ENCODE measurements at places on chromosomes 12 and 14.

DNA sequence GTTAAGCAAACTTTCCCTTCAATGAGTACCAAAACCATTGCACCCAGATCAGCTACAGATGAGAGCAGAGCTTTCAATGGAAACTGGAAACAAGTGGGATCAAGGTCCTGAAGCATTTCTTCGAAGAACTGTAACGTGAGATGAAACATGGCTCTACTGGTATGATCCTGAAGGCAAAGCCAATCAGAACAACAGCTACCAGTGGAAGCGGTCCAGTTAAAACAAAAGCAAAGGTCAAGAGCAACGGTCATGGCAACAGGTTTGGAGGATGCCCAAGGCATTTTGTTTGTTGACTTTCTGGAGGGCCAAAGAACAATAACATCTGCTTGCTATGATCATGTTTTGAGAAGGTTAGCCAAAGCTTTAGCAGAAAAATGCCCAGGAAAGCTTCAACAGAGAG is 137.9 kb upstream of the CPSF6 start:
- no peak for DNase-seq

DNA sequence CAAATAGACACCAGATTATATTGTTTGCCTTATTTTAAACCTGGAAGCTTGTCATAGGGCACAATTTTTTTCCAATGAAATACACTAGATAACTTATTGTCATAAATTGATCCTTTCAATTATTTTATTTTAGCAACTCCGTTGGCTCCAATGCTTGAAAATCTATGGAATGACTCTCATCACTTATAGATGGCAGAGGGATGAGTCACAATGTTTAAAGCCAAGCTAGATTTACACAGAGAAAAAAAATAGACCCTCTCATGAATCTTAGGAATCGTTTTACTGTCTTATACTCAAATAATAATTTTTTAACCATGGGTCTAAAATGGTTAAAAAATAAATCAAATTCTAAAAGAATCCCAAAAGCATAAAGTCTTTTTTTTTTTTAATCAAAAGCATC is 1276.6 kb upstream of the FLRT2 start:
- no peak for DNase-seq

DNA sequence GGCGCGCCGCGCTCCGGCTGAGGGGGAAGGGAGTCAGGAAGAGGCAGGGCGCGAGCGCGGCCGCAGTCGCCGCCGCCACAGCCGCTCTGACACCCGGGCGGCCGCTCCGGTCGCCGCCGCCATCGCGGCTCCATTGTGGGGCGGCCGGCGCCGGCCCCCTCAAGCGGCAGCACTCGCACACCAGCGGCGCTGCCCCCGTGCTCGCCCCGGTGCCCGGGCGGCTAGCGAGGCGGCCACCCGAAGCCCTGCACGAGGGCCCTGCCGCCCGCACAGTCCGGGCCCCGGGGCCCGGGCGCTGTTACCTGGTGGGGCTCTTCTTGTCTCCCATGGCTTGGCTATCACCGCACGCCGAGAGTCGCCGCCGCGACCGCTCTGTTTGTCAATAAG is 202 bp downstream of the YAF2 start:
- no peak for DNase-seq

- no peak for DNase-seq
Measured at GRCh38 chr12:3747976-3748619, 4.8 kb downstream of the CRACR2A start.

GRCh38 chr12:47705566-47706425 is at the start of gene RPAP3:
TSS of gene RPAP3 (minus strand) at chr12:47706030. CDS start at chr12:47702840, 3,190 bp downstream.
- peak; percentile 98 for DNase-seq

- DNase-seq = no peak
Measured at GRCh38 chr12:115129727-115130126, 445.8 kb upstream of the TBX3 start.

DNA sequence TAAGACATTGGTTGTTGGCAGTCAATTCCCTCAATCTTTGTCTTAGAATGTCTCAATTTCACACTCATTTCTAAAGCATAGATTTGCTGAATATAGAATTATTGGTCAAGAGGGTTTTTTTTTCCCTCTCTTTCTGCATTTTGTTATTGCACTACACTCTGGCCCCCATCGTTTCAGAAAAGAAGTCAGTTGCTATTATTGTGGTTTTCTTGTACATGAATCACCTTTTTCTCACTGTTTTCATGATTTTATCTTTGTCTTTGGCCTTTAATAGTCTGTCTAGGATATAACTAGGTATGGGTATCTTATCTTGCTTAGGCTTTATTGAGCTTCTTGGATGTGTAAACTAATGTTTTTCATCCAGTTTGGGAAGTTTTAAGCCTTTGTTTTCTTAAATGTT is 194.3 kb upstream of the DAAM1 start:
- DNase-seq = no peak

- DNase-seq = no peak
Measured at GRCh38 chr12:124861492-124861891, 2.2 kb downstream of the SCARB1 start.

DNA sequence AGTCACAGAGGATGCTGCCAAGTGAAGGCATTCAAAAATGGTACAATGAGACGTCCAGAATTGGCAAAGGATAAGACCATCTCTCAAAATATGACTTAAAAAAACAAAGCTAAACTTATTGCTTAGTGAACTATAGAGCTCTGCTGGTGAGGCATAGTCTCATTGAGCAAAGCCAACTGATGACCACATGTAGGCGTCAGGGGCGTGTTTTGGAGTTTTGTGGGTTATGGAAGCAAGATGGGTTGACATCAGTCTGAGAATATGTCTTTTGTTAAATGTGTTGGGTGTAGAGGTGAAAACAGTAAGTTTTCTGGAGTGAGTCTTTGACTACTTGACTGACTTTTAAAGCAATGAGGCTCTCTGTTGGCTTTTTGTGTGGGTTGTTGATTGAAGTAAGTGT is 47.2 kb downstream of the ATL1 start:
- peak; percentile 31 for DNase-seq

DNA sequence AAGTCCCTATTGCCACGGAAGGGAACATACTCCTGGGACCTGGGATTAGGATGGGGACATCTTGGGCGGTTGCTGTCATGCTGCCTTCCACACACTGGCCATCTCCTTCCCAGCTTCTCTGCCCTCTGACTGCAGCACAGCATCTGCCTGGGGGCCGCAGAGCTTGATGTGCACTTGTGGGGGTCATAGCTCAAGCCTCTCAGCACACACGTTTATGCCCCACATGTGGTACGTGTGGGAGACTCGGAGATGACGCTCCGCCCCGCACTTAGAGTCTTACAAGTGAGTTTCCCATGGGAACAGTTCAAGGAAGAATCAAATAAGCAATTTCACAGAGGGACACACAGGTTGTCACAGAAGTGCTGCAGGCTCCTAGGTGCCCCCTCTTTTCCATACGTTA is 8.6 kb downstream of the ACADS start:
- no peak for DNase-seq

DNA sequence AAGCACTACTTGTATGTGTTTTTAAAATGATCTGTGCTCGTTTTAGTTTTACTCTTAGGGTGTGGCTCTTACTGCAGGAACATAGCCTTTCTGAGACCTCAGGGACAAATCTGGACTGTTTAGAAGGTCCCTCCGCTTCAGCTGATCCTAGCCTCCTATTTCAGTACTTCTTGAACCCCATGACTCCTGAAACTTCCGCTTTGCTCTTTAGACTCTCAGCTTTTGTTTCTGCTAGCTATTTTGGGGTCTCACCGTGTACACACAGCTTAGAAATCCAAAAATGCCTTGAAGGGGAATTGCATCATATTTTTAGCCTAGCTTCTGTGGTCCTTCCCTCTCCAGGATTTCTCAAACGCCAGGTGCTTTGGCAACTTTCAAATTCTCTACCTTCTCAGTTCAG is 8.3 kb downstream of the OR11G2 start:
- no peak for DNase-seq

DNA sequence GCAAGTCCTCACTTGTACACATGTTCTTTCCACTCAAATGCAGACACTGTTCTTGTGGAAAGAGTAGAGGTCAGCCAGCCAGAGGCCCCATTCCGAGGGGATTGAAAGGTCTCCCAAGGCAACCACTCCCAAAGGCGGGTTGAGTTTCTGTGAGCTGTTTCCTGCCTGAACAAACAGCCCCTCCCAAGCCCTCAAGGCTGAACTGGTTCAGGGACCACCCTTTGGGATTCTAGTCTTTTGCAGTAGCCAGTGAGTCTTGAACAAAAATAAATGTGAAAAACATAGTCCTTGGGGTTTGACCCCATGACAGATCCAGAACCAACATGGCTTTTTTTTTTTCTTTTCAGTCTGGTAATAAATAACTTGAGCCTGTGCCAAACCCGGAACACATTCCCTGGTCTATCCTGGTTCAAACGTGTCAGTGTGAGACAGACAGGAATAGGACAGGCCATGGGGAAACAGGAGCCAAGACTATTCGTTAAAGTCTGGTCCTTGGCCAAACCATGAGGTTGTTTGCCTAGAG is 17.6 kb upstream of the STK38L start:
- no peak for DNase-seq

DNA sequence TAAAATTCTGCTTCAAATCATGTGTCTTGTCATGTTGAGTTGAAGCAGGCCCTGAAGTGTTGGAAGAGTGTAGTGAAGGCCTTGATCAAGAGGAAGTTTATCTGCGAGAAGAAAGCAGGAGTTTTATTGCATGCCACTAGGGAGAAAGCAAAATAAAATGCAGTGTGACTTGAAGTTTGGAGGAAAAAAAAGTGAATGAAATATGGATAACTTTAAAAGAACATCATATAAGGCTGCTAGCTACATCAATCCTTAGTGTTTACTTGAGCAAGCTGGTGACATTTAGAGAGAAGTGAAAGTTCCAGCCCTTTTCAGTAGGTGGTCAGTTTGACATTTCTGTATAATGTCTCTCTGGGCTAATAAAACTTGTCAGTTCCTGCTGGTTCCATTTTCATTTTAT is 841.1 kb downstream of the TMTC2 start:
- no peak for DNase-seq

GRCh38 chr12:62738105-62738504 is 196.8 kb downstream of the PPM1H start:
- no peak for DNase-seq

- DNase-seq = no peak
Measured at GRCh38 chr14:92552066-92552465, 38.5 kb downstream of the RIN3 start.

DNA sequence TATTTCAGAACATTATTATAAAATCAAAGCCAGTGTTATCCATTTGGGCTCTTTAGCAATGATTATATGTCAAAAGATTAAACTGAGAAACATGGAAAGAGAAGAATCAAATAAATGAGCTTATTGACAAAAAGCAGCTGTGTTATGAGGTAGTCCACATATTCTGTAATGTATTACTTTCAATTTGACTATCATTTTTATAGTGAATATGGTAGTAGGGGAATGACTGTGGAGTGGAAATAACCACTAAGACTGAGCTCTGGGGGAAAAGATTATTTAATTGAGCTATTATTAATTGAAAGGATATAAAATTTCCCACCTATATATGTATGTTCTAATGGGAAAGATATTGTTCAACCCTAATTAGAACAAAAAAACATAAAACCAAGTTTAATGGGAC is 381.3 kb downstream of the TMTC2 start:
- no peak for DNase-seq

DNA sequence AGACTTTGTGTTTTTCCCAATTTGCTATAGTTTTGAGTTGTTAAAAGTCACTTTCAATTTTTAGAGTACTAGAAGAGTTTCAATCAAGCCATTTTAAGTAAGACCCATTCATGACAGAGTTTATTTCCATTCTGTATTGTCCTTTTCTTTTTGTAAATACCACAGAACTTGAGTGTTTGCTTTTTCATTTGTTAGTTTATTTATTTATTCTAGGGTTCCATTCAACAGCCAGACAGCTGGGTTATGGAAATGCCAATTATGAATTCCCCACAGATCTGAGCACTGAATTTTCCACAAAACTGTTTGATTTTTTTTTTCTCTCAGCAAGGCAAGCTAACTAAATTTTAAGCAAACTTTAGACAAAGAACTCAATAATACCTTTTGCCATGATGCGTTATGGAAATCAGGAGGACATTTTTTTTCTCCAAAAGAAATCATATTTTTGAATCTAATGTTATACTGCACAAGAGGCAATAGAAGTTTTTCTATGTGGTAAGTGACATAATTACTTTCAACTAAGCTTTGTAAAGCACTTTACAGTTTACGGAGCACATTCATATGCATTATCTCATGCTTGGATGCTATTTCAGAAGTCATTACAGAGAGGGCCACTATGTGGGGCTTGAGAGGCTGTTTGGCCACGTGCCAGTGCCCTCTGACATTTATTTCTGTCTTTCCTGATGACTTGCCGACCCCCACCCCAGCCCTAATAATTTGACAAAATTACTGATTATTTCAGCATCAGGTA is 181.5 kb downstream of the VRK1 start:
- no peak for DNase-seq

GRCh38 chr14:56555921-56556570 is 23.6 kb upstream of the TMEM260 start:
- no peak for DNase-seq

- no peak for DNase-seq
Measured at GRCh38 chr14:37583358-37584210, 11.5 kb downstream of the FOXA1 start.

DNA sequence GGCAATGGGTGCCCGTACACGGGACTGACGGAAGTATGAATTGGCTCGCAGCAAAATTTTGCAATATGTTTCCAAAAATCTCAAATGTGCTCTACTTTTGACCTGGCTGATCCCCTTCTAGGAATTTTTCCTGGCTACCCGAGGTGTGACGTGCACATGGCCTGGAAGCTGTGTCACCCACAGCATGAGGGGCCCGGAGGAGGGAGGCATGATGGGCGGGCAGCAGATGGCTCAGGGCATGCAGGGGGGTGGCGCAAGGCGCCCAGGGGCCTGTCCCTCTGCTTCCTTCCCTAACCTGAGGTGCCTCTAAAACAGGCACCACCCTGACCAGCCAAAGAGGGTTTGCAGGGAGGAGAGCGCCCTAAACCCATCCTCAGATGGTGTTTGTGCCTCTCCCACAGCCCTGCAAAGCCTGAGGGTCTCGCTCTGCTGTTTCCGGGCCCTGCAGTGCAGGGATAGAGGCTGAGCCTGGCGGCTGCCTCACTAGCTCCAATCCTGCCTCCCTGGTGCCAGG is 6.7 kb downstream of the GPR132 start:
- no peak for DNase-seq

GRCh38 chr12:122875590-122876220 is 20.2 kb downstream of the VPS37B start:
- DNase-seq = no peak

DNA sequence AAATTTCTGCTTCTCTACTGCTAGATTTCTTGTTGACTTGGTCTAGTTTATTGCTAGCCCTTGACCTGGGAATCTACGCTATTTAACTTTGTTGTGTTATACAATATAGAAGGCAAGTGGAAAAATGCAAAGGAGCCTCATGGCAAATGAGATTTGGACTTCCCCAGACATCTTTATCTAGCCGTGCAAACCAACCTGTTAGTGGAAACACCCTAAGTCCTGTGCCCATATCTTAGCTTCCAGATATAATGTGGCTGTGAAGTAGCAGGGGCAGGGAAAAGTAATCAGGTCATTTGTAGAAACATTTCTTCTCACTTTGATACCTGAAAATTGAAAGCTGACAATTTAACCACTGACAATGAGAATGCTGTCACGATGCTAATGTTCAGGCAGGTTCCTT is 90.7 kb upstream of the ATP2B1 start:
- DNase-seq = no peak

Measured in stimulated activated CD8-positive, alpha-beta memory T cell treated with anti-CD3 and anti-CD28 coated beads, Interleukin-15, amount 100 ng/mL, for 48 hours (primary cell).